ENCODE measurements at places on chromosomes 13 and 19.
A peak's percentile ranks its signal among the peaks of the same experiment; 100 is the strongest.

DNA sequence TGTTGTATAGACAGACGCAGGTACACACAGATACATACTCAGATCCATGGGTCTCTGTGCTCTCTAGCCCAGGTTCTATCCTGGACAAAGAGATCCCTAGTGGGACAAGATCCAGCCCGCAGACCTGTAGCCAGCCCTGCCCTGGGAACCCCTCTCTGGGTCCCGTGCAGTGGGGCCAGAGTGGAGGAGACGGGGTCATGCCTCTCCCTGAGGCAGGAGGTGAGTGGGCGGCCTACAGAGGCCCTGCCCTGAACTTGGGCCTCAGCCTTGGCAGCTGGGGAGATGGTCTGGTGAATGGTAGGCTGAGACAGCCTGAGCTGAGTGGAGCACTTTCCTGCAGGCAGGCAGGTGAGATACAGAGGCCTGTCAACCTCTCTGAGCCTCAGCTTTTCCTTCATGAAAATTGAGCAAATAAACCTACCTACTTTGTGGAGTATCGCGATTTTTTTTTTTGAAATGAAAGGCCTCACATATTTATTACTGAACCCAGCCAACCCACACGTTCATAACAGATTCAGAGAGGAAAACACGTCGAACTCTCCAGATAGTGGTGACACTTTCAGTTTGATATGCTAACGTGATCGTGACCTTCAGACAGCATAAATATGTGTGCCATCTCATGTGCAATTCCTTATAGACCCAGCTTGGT lies 3.4 kb upstream of the JUND start:
- DNase-seq, result no peak

GRCh38 chr13:48595431-48596429 lies 58.0 kb upstream of the CYSLTR2 start:
- peak; percentile 49 for DNase-seq

DNA sequence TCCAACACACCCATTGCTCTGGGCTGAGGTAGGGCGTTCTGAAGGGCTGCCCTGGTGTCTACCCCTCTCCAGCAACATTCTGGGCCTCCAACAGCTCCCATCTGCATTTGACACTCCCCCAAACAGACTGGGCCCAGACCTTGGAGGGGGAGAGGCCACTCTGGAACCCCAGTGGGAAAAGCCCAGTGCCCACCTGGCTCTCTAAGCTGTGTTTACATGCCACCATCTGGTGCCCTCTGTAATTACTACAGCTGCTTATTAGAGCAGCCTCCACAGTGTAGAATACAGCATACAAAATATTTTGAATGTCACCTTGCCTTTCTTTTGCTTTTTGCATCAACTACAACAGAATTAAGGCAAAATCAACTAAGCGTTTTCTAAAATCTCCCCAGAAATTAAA lies 35.8 kb upstream of the TM9SF2 start:
- no peak for DNase-seq

GRCh38 chr13:96994017-96994857 lies at the start of gene OXGR1:
OXGR1 (minus strand) TSS chr13:96994476; CDS start chr13:96987759, 6,717 bp downstream.
- no peak for DNase-seq

GRCh38 chr13:50460358-50460757 lies 383.1 kb downstream of the DLEU7 start:
- no peak for DNase-seq

GRCh38 chr13:77599351-77599750 lies 63.8 kb downstream of the SCEL start:
- DNase-seq, result no peak

DNA sequence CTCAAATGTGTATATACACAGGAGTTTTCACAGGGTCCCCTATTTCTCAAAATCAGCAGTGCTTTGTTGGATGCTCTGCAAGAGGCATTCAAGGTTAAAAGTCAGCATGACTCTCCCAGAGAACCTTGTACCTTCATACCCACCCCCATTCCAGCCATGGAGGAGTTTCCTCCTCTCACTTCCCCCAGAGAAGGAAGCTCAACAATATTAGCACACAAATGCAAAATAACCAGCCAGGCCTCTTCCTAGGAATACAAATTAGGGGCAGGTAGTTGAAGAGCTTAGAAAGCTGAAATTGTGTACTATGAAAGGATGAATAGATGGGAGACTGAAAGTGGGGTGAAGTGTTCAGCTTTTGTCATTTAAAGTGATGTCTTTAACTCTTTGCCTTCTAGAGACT lies 43.8 kb downstream of the SPRY2 start:
- no peak for DNase-seq

DNA sequence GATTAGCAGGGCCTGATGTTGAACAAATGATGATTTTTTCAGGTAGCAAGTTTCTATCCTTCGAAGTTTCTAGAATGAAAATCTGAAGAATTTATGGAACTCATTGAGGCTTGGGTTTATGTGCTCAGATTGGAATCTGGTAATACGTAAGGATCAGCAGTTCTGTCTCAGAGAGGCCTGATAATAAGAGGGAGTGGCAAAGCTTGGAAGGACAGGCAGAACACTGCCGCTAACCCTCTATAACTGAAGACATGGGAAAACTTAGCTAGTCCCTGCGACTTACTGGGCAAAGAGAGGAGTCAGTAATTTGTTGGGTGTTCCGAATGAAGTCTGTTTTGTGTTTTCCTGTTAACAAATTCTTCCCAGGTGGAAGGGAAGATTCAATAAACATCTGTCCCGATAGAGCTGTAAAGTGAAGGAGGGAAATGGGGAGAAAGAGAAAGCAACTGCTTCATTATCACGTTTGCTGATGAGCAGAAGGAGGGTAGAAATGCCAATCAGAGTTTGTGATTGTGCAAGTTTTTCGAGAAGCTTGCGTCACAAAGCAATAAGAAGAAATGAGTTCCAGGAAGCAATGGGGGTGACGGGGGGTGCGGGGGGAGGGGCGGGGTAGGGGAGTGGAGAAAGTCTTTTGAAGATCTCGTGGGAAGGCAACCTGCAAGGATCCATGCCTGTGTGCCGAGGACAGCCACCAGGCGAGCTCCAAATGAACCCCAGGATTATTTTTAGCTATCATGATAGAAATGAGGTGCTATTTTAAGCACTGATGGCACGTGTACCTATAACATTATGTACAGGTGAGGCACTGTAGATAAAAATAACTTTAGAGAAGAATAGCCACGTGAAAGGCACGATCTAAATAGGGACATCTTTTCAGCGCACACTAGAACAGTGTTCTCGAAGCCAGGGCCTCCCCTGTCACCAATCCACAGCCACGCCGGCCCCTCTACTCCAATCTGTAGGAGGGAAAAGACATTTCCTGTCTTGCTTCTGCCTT lies 224.1 kb downstream of the FGF9 start:
- no peak for DNase-seq

GRCh38 chr13:45696610-45697226 lies 5.4 kb upstream of the CBY2 start:
- DNase-seq, result no peak

DNA sequence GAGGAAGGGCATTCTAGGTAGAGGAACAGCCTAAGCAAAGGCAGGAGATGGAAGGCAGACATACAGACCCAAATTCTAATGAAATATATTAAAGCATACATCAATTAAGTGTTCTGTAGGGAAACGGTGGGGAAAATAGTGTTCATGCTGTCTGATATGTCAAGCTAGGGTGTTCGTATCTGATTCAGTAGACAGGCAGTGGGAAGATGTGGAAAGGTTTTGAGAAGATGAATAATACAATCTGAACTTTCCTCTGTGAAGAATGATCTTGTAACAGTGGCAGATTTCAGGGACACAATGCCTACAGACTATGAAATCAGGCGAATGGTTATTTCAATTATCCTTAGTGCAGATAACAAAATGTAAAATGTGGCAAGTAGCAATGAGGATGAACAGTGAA lies 594.2 kb downstream of the KCTD12 start:
- DNase-seq, result no peak
